ENCODE measurements at places on chromosomes 11 and 22.

- no peak for DNase-seq
These were observed 83.1 kb downstream of the RCN1 start for GRCh38 chr11:32173977-32174376.

- no peak for DNase-seq
These were observed 38.0 kb downstream of the RTN4R start for GRCh38 chr22:20229916-20230775.

- no peak for DNase-seq
These were observed 18.0 kb downstream of the LSP1 start for GRCh38 chr11:1870721-1871466.

- peak; percentile 1 for DNase-seq
These were observed 138.3 kb downstream of the TMEM135 start for GRCh38 chr11:87176044-87176443.

DNA sequence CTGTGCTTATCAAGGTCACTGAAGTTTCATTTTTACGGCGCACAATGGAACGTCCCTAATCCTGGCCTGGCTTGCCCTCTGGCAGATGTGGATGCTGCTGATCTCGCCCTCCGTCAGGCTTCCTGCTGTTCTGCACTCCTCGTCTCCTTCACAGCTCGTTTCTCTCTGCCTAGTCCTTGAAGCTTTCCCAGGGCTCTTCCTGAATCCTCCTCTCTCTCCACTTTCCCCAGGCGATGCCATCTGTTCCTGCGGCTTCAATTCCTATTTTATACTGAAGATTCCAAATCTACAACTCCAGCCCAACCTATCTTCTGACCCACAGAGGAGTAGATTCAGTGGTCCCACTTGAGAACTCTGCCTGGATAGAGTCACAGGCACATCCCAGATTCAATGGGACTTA is 14.2 kb downstream of the SLC22A8 start:
- DNase-seq = no peak

GRCh38 chr11:8263769-8264410 is at the start of gene LMO1:
Gene LMO1 (minus strand): TSS chr11:8263878. CDS start chr11:8263362, 516 bp downstream.
- peak; percentile 52 for DNase-seq

DNA sequence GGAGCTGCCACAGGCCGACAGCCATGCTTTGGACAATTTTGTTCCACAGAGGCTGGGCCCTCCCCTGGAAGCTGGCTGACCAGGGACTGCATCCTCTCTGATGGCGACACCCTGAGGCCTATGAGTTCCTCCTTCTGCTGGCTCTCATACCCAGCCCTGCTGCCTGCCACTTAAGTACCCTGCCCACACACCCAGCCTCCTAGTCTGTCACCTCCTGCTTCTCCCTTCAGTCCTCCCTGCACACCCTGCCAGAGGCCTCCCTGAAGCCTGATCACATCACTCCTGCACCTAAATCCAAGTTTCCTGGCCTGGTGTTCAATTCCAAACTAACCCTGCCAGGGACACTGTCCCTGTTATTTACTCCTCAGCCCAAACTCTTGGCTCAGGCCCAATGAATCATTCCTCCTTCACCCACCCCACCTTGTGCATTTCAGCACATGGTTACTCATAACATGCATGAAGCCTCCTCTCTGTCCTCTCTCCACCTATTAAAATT is 136.7 kb upstream of the NECTIN1 start:
- no peak for DNase-seq

GRCh38 chr11:11987503-11988022 is 20.9 kb downstream of the DKK3 start:
- no peak for DNase-seq

- DNase-seq = peak; percentile 18
These were observed 23.8 kb downstream of the CAPRIN1 start for GRCh38 chr11:34075178-34075820.

GRCh38 chr22:35409783-35410662 is 10.1 kb downstream of the MCM5 start:
- DNase-seq = no peak

GRCh38 chr11:68660066-68660810 is 24.1 kb upstream of the GAL start:
- no peak for DNase-seq

DNA sequence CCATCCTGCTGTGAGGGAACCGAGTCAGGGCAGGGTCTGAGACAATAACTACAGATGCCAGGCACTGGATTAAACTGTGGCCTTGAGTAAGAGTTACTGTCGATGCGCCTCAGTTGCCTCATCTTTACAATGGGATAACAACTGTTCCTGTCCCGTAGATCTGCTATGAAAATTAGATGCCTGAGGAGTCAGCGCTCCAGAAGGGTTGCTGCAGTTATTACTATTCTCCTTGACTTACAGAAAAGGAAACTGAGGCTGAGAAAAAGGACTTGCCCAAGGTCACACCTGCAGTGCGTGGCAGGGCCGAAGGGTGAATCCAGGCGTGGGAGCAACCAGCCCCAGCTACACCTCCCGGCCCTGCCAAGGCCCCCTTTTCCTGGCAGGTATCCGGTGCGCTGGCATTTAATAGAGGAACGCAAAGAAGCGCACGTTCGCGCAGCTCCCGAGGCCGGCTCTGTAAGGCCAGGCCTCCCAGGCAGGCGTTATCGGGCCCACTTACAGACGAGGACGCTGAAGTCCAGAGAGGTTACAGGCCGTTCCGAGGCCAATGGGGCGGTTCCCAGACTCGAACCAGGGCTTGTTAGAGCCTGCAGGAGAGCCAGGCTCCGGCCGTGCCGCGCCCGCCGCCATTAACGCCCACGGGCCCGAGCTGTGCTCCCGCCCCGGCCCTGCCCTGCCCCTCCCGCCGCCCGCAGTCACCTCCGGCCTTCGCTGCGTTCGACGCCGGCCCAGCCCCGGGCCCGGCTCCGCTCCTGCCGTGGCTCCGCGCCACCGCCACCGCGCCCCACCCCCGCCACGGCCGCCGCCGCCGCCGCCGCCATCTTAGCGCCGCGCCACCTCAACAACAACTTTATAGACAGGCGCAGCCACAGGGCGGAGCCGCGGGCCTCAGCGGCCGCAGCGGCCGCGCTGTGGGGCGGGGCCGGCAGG is at the start of gene C11orf68:
Gene C11orf68 (minus strand): TSS at position 852 of the 930 bp plus-strand sequence. CDS start 31 bp downstream, at position 821.
- DNase-seq = peak; percentile 59

DNA sequence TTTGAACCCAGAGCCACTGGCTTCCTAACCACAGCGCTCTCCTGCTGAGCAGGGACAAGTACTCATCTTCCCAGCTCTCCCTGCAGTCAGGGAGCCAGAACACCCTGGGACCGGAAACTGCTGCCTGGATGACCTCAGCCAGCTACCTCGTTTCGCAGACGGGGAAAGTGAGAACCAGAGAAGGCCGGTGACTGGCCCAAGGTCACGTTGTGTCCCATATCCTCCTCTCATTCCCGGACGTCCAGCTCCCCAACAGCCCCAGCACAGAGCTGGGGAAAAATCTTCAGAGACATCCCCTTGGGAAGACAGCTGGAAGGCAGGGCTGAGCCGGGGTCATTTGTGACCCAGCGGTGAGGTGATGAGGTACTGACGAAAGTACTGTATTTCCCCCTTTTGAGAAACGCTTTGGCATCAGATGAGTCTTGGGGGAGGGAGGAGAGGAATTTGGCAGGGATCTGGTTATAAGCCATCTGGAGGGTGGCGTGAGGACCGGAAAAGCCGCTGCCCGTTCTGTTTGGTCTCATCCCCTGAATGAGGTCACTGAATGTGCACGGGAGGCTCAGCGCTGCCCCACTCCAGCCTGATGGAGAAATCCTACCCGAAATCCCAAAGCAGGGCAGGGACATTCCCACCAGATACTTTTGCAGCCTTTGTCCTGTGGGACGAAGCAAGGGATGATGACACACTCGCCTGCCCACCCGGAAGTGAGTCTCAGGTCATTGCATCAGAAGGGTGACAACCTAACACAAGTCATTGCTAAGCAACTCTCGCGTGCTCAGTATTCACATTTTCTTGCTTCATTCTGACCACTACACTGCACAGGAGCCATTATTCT is 41.1 kb downstream of the LIF start:
- DNase-seq = peak; percentile 88

DNA sequence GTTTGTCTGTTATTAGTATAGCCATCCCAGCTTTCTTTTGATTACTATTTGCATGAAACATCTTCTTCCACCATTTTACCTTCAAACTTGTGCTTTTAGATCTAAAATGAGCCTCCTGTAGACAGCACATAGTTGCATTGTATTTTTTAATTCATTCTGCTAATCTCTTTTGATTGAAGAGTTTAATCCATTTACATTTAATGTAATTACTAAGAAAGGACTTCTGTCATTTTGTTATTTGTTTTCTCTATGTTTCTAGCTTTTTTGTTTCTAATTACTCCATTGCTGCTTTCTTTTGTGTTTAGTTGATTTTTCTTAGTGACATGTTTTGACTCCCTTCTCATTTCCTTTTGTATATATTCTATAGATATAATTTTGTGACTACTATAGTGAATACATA is 43.7 kb upstream of the ZBTB44 start:
- no peak for DNase-seq

DNA sequence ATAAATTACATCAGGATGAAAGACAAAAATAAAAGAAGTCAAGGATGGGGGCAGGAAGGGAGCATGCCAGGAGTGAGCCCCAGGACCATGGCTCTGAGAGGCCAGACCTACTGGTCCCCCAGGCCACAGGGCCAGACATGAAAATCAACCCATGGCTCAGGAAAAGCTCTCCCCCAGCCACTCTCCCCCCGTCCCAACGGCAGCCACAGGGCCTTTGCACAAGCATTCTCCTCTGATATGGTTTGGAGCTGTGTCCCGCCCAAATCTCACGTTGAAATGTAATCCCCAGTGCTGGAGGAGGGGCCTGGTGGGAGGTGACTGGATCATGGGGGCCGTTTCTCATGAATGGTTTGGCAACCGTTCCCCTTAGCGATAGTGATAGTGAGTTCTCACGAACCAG is 80.8 kb upstream of the ANO1 start:
- DNase-seq = no peak

DNA sequence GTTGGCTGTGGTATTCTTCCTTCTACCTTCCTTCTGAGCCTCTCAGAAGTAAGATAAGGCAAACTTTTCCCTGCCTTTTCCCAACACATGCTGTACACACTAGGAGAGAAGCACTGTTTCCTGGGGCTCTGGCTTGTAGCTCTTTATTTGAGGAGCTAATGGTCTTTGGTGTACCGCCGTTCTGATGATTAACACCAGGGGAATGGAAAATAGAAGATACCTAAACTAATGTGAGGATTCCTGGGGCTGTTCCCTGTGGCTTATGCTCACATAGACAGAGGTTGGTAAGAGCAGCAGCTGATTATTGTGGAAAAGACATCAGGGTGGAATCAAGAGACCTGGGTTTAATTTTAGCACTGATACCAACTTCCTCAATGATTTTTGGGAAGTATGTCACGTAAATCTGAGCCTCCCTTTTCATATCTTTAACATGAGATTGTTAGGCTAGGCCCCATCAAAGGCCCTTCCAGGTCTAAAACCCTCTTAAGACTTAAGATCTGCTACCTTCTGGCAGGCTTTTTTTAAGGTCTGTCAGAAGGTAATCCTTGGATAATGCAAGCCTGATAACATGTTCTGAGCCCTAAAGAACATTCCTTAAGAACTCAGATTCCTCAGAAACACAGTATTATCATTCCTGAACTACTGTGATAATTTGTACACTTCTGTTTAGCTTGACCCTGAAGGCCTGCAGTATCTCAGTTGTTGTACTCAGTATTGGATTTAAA is 24.8 kb upstream of the RCE1 start:
- DNase-seq = no peak

DNA sequence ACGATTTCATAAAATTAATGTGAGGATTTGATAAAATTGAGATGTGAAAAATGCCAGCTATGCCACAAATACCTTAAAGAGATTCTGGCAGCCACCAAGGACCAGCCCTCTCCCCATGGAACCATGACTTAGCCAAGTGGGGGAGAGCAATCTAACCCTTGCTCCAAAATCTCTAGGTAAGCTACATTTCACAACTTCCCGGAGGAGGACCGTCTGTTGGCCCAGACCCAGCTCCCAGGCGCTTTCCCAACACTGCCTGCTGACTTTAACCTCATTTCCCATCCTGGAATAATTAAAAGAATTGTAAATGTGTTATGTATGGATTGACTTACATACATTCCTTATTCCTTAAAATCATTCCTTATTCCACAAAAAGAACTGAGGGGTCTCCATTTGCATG is 47.5 kb upstream of the TENM4 start:
- DNase-seq = peak; percentile 39

GRCh38 chr11:126336671-126337101 is 18.8 kb upstream of the ST3GAL4 start:
- DNase-seq = no peak

- DNase-seq = no peak
These were observed 3.7 kb downstream of the PTS start for GRCh38 chr11:112229746-112230433.

DNA sequence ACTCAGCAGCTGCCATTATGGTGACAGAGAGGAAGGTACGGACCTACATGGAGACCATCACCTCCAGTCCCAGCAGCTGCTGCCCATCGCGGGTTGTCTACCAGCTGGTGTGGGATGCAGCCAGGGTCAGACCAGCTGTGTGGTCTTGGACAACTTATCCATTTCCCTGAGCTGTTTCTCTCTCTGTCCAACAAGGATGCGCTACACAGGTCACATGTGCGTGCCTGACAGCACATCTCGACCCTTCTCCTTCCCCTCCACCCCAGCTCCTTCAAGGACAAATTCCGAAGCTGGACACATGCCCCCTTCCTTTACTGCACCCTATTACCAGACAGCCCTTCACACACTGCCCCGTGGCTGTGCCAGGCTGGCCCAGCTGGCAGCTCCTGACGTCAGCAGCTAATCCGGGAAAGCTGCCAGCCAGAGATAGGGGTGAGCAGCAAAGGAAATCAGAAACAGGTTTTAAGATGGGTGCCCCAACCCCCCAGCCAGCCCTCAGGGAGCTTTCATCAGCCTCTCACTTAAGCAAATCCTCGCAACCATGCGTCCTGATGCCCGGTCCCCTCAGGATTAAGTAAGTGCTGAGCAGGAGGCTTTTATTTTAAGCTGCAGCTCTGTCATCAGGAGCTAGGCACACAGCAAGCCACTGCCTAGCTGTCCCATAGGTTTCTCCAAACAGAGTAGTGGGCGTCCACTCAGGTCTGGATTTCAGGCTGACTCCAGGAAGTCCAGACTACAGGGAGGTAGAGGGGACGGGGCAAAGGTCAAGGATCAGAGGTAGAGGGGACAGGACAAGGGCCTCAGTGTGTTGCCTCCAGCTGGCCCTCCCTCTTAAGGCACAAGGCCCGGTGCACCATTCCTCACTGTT is 20.3 kb downstream of the TEF start:
- peak; percentile 70 for DNase-seq

- no peak for DNase-seq
These were observed 21.4 kb upstream of the PISD start for GRCh38 chr22:31683181-31684105.

GRCh38 chr11:10648871-10649270 is 44.7 kb downstream of the IRAG1 start:
- DNase-seq = no peak

DNA sequence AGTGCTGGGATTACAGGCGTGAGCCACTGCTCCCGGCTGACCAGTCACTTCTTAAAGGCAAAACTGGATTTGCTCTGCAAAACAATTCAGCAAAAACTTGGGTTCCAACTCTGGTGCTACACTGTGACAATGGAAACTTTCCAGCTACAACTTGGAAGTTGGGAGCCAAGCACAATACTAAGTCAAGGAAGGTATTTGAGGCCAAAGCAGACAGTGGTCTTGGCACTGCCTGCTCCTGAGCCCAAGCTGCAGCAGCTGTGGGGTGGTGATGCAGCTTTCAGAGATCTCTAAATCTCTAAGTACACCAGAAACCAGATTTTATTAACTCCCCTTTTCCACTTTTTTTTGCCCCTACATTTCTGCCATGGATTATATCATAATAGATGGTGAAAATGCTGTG is 17.5 kb downstream of the ADM start:
- no peak for DNase-seq
